Activated B cell treated with CpG ODN at 0.5 μM for 24 hours (primary cell): ENCODE measurements at places on chromosomes 12 and 14. TPM values are rescaled to one million over a fixed set of nuclear protein-coding genes. Genes with fewer than 3 reads are reported as not detected.

Gene GUCY2C
- 0.22 and 0.32 TPM in 2 replicates for total RNA-seq

Gene TEX22
- total RNA-seq = 2.8 and 5.7 TPM in 2 replicates

DNA sequence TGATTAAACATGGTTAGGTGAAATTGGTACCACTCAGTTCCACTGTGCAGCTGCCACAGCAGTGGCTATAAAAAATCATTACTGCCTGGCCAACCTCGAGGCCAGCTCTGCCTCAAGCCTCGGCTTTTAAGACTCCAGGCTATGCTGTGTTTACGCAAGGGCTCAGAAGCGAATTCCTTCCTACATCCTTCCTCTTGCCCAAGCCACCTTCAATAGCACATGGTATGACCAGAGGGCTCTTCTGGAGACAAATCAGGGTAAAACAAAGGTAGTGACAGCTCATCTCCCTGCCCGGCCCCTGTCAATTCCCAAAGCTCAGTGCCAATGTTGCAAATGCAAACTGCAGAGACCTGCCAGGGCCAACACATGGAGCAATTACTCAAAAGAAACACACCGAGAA lies 31.9 kb downstream of the NUAK1 start:
- no peak for DNase-seq

DNA sequence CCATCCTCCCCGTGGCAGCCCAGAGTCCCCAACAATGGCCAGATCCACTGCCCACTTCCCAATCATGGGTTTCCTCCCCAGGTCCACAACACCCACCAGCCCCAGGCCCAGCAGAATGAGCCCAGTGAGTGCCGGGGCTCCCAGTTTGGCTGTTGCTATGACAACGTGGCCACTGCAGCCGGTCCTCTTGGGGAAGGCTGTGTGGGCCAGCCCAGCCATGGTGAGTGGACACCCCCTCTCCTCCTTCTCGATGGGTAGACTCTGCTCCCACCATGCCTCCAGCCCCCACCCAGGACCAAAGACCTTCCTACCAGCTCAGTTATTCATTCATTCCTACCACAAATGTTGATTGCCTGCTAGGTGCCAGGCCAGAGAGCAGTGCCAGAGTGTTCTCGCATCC lies 23.8 kb downstream of the PAPLN start:
- no peak for DNase-seq

- no peak for DNase-seq
Measured at GRCh38 chr12:59646636-59647035, 50.8 kb downstream of the SLC16A7 start.

GRCh38 chr12:119589634-119590033 lies 3.9 kb upstream of the TMEM233 start:
- DNase-seq = no peak
